ENCODE measurements at places on chromosomes 11 and 22.
A peak's percentile ranks its signal among the peaks of the same experiment; 100 is the strongest.

- no peak for DNase-seq
Measured at GRCh38 chr11:7612056-7612660, 61.1 kb downstream of the CYB5R2 start.

DNA sequence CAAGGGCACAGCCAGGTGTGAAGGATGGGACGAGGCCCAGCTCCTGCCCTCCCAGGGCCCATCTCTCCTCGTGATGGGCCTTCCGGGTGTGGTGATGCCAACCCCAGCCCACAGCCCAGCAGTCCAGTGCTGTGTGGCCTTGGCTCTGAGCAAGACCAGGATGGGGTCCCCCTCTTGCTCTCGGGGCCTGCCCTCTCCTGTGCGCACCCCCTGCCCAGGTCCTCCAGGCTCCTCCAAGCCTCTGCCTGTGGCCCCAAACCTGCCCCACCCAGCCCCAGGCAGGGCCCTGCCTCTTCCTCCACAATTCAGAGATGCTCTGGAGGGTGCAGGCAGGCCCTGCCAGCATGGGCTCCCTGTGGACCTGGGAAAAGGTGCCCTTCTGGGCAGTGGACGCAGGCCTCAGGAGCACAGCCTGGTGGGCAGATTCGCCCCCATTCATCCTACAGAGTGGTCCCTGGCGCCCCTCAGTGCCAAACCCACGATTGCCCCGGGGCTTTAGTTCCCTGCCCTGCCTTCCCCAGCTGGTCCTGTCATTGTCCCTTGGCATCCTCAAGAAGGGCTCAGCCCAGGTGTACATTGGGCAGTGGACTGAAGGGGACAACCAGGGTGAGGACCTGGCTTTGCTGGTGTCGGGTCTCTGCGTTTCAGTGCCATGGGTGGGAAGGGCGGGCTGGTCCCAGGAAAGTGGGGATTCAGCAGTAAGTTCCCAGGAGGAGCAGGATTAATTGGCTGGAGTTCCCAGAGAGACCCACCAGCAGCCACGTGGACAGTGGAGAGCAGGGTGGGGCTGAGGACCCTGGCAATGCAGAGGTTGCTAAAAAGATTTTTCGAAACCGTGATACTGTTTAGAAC, 19.8 kb downstream of the EIF1AD start:
- no peak for DNase-seq

DNA sequence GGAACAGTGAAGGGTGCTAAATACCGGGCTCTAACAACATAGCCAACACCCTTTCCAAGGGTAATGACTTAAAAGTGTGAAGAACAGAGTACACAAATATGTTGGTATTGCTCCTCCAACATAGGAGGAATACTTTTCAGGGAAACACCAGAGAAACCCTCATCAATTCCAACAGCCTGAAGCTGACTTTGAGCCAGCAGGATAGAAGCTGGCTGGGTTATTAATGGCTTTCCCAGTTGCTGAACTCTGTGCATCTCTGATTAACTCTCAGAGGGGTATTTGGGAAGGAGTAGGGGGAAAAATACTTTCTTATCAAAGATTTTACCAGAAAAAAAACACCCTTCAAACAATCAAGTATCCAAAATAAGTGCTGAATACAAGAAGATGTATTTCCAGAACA, 95.6 kb downstream of the AMBRA1 start:
- no peak for DNase-seq

DNA sequence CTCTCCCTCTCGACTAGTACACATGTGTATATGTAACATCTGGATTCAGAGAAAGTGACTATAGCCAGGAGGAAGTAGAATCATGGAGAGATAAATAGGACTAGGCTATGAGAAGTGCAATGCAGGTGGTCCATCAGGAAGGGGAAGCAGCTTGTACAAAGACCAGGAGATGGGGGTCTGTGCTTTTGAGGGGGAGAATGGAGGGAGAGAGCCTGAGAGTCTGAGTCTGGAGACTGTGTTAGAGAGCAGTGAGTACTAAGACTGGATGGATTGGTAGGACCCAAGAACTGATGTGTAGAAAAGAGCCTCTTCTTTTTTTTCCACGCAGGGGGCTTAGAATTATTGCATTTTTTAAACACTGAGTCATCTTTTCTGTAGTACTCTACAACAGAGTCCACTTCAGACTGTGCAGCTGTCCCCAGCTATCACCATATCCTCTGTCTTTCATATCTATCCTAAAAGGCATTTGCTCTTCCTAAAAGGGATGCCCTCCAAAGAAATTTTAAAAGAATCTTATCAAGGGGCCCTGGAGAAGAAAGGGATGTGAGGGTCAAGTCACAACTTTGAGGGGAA, 80.4 kb downstream of the BDNF start:
- DNase-seq: no peak

GRCh38 chr11:11965192-11965591, 43.2 kb downstream of the DKK3 start:
- DNase-seq: no peak

- DNase-seq: no peak
Measured at GRCh38 chr11:34432822-34433221, 5.9 kb upstream of the CAT start.

DNA sequence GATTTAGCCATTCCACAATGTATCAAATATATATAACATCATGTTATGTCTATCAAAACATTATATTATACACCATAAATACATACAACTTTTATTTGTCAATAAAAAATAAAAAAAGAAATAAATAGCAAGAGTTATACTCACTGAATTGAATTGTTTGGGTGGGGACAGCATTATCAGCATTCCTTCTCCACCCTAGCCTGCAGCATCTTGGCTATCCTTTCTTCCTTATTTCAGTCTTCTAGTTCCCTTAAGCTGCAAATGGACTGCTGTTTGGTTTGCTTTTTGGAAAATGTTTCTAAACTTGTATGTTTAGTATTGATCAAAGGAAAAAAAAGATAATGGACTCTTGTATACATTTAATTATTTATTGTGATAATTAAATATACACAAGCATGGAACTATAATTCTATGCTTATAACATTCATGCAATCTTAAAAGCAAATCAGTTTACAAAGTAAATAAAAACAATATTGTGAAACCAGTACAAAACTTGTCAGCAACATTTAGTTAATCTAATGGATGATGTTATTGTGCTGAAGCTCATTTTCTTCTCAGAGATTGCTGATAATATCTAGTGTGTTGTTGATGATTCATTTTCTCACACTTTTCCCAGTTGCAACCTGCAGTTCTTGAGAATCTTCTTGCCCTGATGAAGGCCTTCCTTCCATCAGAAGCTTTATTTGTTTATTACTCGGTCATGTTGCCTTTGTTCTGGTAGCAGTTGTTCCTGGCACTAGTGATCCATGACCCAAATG, 5.0 kb downstream of the ARHGAP42 start:
- no peak for DNase-seq

DNA sequence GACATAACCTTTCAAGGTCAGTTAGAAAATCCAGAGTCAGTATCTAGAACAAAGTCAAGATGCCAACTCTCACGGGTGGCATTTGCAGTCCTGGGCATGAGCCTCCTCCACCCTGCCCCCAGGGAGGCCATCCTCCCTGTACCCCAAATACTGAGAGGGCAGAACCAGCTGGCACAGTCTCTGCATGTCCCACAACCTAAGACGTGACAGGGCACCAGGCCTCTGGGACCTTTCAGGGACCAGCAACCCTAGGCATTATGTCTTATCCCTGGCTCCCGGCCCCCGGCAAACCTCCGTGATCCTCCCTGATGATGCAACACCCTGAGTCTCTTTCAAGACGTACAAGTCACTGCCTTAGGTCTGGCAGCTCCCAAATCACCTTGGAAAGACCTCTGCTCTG, 2.0 kb downstream of the MB start:
- DNase-seq: no peak

- no peak for DNase-seq
Measured at GRCh38 chr11:124841201-124841600, 24.0 kb upstream of the ROBO3 start.

GRCh38 chr11:113184498-113184897, 129.9 kb upstream of the TTC12 start:
- DNase-seq: no peak

GRCh38 chr11:114832532-114833125, 154.3 kb downstream of the NXPE2 start:
- no peak for DNase-seq

GRCh38 chr11:30365793-30366517, 43.1 kb downstream of the ARL14EP start:
- no peak for DNase-seq

GRCh38 chr11:33158596-33159275, 2.5 kb downstream of the CSTF3 start:
- DNase-seq: no peak

DNA sequence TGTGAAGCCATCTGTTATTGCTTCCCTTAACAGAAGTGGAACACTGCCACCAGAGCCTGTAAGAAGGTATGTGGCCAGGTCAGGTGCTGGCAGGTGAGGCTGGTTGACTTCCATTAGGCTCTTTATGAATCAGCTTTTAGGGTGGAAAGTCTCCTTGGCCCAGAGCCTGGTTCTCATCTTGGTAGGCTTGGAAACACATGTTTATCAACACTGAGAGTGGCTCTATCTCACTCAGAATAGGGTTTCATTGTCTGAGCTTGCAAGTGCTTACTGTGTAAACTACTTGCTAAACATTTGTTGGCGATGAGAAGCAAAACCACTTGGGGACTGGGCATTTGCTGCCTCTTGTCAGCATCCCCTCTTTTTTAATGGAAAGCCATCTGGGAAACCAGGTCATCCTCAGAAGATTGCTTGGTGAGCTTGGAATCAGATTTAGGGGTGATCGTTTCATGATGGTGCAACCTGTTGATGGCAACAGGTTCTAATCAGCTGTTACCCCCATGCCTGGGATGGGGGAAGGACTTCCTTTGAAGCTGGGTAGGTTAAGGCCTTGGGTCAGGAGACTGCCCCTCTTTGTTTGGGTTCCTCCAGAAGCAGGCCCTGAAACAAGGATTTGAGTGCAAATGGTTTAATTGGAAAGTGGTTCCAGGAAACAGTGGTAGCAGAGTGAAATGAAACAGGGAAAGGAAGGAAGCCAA, 75.0 kb upstream of the AMPD3 start:
- no peak for DNase-seq

GRCh38 chr22:44999687-45000086, 10.1 kb downstream of the PHF21B start:
- no peak for DNase-seq

GRCh38 chr11:93541884-93542810, 1.0 kb downstream of the SMCO4 start:
- DNase-seq: peak; percentile 72

All from H9 (cell line).